ENCODE measurements at places on chromosomes 2 and 18.

DNA sequence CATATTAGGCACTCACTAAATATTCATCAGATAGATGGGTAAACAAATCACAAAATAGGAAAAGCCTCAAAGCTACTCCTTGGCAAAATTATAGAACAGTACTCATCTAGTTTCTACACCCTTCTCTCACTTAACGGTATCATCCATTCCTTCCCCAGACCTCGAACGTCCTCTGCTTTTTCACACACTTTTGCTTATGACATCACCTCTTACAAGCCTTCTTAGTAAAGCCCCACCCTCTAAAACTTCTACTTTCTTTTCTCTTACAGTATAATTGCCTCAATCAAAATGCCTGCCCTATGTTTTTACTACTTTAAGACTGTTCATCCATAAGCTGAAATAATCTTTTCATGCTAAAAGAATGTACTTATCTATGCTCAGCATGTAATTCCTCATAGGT is 8.1 kb downstream of the CHN1 start:
- no peak for DNase-seq

DNA sequence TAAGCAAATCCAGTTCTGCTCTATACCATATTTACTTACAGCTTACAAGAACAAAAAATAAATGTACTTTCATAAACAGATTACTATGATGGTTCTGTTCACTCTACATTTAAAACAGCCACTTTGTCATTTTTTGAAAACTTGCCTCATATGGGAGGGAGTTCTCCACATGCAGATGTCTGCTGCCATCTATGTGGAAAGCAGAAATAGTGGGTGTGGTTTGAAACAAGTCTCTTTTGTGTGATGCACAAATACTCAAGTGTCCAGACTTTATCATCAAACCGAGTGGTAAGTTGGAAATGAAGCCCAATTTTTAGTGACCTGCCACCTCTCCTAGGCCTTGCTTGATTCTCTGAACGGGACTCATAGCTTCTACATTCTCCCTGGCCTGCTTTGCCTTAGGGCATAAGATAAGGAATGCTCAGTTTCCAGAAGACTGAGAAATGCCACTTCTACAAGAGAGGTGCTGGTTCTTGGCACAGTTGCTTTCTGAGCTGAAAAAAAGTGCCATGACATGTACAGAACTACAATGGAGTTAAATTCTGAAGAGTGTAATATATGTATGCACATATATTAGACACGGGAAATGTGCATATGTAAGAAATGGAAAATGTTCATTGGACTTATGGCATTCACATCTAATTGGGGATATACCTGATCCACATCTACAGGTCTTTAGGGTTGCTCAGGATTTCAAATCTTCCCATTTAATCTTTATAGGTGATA is 221.0 kb downstream of the SLC8A1 start:
- no peak for DNase-seq

GRCh38 chr2:189533288-189534035 is 47.1 kb downstream of the SLC40A1 start:
- DNase-seq = no peak

DNA sequence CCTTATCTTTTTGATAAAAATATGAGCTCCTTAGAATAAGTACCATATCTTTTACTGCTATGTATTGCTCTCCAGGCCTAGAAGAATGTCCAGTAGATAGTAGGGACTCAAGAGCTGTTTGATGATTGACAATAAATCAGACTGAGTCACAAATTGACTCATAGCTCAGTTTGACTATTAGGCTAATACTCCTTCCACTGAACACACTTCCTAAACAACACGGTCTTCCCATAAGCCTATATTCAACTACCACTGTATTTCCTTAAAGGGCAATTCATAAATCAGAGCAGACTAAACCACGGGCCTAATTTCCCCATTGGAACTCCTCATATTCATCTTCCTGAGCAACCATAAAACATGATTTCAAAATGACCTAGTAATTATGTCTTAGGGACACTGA is 258.5 kb downstream of the ALK start:
- no peak for DNase-seq

DNA sequence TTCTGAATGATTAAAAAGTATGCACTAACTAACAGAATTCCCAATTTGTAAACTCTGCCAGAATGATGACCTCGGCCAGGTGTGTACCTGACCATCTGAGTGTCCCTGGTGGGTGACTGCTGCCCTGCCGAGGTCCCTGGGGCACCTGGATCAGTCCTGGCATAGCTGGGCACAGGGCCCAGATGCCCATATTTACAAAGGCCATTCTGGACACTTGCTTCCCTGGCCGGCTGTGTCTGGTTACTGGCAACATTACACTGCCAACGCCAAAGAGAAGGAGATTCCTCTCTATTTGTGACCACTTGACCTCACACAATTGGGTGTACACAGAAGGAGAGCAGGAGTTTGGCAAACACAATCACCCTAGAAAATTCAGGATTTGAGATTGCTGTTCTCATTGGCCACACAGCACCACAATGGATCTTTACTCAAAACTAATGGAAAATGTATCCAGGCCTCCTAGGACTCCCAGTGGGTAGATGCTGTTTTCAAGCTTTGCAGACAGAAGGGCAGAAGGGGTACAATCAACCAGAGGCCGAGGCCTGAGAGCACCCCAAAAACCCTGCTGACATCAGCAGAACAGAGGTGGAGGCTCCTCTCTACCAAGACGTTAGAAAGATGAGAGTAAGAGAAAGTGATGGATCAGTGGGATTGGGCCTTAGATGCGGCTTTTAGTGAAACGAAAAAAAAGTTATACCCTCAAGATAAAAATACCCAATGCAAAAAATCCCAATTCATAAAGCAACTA is 58.3 kb upstream of the PXDN start:
- no peak for DNase-seq

- DNase-seq = no peak
Measured at GRCh38 chr2:171515672-171516298, 6.5 kb upstream of the CYBRD1 start.

GRCh38 chr18:31686986-31687928 is 2.9 kb upstream of the B4GALT6 start:
- no peak for DNase-seq

DNA sequence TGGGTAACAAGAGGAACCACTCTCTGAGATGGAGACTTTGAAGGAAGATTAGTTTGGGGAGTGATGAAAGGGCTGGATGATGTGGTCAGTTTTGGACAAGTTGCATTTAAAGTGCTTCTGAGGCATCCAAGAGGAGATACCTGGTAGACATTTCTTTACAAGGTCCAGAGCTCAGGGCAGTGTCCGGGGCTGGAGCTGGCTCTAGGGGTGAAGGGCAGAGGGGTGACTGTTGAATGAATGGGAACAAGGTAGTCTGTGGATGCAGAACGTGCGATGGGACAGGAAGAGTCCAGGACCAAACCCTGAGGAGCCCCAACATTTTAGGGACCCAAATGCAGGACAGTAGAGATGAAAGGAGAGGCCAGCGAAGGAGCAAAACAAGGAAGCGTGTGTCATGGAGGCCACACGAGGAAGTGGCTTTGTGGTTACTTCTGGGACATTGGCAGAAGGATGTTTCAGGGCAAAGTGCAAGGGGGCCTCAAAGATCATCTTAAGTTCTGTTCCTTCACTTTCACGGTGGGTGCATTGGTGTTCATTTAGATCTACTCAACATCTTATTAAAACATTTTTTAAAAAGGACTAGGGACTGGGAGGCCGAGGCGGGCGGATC is 13.6 kb upstream of the GPR35 start:
- DNase-seq = no peak

DNA sequence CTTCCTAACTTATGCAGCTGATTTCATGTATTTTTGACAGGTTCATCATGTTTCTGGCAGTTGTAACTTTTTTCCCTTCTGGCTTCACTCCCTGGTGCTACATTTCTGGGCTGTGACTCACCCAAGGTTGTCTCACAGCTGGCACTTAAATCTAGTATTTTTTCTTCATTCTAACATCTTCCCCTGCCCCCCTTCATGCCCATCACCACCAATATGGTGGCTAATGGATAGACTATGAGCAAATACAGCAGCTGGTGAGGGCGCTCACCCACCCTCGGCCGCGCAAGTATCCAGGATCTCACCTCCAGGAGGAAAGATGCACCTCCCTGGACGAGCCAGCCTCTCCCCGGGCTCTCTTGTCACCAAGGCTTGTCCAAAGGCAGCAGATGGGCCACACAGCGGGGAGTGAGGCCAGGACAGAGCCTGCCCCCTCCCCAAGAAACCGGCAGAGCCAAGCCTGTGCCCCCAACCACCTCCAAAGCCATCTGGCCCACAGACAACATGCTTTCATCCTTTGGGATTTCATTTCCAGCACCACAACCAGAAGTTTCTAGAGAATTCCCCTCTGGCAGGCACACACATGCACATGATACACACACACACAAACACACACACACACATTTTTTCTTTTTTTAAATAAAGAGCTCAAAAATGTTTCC is 39.1 kb downstream of the ATOH8 start:
- no peak for DNase-seq

DNA sequence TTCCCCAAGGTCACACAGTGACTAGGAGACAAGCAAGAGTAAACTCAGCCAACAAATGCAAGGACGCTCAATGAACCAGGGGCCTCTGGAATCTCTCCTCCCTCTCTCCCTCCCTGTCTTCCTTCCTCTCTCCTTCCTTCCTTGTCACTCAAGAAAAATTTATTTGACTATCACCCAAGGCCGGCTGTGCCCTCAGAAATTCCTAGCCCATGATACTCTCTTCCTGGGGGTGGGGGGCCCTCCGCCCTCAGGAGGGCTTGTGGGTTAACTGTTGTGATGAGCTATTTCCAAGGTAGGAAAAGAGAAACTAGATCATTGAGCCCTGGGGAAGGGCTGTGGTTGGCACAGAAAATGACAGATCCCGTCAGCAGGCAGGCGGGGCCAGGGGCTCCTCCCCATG is 21.7 kb downstream of the INHBB start:
- no peak for DNase-seq

All from nephron progenitor cell (in vitro differentiated cells).